ENCODE measurements at places on chromosomes 5 and 9. TPM values are rescaled to one million over a fixed set of nuclear protein-coding genes. Genes with fewer than 3 reads are reported as not detected.

DNA sequence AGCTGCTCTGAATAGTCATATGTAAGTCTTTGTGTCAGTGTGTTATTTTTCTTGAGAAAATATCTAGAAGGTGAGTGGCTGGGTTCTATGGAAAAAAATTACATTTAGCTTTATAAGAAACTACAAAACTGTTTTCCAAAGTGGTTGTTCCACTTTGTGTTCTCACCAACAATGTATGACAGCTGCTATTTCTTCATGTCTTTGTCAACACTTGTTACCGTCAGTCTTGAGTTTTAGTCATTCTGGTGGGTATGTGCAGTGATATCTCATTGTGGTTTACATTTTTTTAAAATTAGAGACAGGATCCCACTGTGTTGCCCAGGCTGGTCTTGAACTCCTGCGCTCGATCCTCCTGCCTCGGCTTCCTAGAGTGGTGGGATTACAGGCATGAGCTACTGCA is 246.4 kb downstream of the PJA2 start:
- no peak for DNase-seq

- no peak for DNase-seq
Observed at GRCh38 chr5:150024346-150024984, 23.9 kb downstream of the HMGXB3 start.

GRCh38 chr9:561427-561826 is 280.1 kb upstream of the DMRT1 start:
- no peak for DNase-seq

DNA sequence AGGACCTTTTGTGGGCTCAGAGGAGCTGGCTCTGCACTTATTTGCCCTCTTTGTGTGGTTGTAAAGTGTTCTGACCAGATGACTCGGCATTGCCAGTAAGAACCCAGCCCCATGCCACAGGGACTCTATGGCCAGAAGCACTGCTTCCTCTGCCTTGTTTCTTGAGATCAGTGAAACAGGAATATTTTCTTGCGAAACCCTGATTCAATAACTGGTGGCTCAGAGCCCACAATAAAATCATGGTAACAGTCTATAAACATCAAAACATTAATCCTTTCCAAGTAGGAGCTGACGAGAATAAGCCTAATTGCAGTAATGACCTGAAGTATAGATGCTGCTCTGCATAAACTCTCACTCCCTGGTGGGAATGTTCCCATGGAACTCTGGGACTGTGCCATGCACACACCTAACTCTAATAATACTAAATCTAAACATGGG is 344.3 kb downstream of the ZNF608 start:
- DNase-seq: no peak

PPP2CA gene
- 146 TPM for total RNA-seq

SOX30 gene
- total RNA-seq: 0.15 TPM

- no peak for DNase-seq
Observed at GRCh38 chr9:133135146-133135745, 14.2 kb upstream of the RALGDS start.

- no peak for DNase-seq
Observed at GRCh38 chr9:27665136-27665535, 91.9 kb upstream of the C9orf72 start.

DNA sequence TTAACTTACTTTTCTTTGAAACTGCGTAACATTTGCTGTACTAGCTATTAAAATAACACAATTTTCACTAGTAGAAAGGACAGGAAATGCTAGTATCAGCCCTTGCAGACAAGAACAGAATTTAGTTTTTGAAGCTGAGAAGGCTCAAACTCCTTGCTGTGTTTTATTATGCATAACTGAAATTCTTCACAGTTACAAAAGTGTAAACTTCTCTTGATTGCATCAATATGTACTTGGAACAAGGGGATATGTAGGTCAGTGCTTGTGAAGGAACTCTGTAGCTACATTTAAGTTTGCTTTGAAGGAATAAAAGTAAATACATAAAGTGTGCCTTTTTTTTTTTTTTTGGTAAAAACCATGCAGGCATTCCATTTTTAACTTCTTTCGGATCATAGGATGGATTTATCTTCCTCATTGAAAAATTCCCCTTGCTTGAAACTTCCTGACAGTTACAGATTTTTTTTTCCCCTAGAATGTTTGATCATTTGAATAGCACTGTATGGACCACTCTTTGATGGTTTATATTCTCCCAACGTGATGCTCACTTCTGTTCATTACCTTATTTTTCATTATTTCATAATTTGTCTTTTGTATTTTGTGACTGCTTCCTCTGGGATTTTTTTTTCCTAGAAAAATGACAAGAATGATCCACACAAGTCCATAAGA is 94.9 kb upstream of the DAB2 start:
- no peak for DNase-seq

PRDM9 gene
- not detected for total RNA-seq

GRCh38 chr9:76557674-76558225 is 98.8 kb downstream of the GCNT1 start:
- DNase-seq: no peak
